ENCODE measurements at places on chromosomes 12 and 14.
A peak's percentile ranks its signal among the peaks of the same experiment; 100 is the strongest.

GRCh38 chr14:71574976-71575375, 357.3 kb upstream of the RGS6 start:
- DNase-seq: peak; percentile 48

GRCh38 chr12:115437061-115437567, 753.1 kb upstream of the TBX3 start:
- DNase-seq: peak; percentile 10

- DNase-seq: peak; percentile 51
These were observed 56.9 kb downstream of the LIN52 start for GRCh38 chr14:74141703-74142102.

DNA sequence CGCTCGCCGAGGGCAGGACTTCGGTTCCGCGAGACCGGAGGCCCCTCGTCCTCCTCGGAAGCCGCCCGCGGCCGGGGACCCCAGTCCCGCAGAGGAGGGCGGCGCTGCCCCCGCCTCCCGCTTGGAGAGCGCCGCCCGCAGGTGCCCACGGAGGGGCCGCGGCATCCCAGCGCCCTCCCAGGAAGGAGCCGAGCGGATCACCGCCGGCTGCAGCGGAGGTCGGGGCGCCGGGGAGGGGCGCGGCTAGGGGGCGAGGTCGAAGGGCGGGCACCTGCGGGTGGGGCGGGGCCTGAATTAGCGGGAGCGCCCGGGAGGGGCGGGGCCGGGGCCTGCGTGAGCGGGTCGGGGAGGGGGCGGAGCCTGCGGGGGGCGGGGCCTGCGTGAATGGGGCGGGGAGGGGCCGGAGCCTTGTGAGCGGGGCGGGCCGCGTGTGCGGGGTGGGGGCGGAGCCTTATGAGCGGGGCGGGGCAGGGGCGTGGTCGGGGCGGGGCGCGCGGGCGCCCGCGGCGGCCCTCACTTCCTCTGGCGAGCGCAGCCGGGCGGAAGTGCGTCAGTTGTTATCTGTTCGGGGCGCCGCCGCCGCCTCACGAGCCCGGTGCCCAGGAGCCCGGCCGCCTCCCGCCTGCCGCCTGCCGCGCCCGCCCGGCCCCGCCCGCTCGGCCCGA, at the start of gene FBRSL1:
Gene FBRSL1 (plus strand): TSS at position 550 of the 665 bp plus-strand sequence.
- DNase-seq: peak; percentile 92

- peak; percentile 95 for DNase-seq
These were observed 25.1 kb upstream of the VSX2 start for GRCh38 chr14:74213907-74214803.

- DNase-seq: no peak
These were observed 311.9 kb upstream of the SFSWAP start for GRCh38 chr12:131399000-131399399.

GRCh38 chr12:49881415-49882247, 22.1 kb downstream of the FAIM2 start:
- DNase-seq: no peak

- DNase-seq: no peak
These were observed 32.4 kb downstream of the NEMF start for GRCh38 chr14:49820176-49820575.

DNA sequence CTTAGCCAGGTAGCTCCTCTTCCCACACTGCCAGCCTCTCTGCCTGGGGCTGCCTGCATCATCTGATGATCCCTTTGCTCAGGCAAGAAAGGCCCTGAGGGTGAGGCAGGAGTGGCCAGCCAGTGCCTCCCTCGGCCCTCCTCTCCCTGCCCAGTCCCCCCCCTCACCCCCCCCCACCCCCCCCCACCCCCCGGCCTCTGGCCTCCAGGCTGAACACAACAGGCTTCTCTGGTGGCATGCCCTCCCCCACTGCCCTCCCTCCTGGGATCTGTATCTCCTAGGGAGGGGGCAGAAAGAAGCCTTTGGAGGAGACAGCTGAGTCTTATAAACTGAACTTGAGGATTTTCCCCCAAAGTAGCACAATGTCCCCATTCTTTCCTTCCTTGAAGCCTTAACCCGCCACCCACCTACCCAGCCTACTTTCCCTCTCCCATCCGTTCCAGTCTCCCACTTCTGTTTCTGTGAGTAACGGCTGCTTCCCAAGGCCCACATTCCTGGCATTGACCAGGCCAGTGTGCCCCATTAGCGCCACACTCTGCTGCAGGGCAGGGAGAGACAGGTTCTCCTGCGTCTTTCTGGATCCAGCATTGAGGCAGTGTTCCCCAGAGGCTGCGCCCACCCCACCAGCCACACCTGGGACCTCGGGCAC, 82.1 kb downstream of the B4GALNT3 start:
- DNase-seq: peak; percentile 62

- no peak for DNase-seq
These were observed 21.6 kb upstream of the CCND2 start for GRCh38 chr12:4251967-4252366.

- DNase-seq: no peak
These were observed 394.1 kb upstream of the FAR2 start for GRCh38 chr12:28755027-28755426.

DNA sequence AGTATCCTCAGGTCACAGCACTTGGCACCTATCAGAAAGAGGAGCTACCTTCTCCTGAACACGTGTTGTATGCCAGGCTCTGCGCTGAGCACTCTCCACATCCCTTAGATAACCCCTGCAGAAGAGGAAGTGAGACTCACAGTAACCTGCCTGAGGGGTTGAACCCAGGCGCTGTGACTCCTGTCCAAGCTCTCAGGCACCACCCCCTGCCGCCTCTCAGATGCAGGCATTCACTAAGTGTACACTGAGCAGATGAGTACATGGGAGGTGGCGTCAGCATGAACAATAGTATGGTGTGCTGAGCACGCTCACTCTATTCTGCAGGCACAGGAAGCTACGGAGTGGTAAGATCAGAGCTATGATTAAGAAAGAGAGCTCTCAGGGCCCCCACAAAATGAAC, 21.0 kb upstream of the RIC8B start:
- no peak for DNase-seq

DNA sequence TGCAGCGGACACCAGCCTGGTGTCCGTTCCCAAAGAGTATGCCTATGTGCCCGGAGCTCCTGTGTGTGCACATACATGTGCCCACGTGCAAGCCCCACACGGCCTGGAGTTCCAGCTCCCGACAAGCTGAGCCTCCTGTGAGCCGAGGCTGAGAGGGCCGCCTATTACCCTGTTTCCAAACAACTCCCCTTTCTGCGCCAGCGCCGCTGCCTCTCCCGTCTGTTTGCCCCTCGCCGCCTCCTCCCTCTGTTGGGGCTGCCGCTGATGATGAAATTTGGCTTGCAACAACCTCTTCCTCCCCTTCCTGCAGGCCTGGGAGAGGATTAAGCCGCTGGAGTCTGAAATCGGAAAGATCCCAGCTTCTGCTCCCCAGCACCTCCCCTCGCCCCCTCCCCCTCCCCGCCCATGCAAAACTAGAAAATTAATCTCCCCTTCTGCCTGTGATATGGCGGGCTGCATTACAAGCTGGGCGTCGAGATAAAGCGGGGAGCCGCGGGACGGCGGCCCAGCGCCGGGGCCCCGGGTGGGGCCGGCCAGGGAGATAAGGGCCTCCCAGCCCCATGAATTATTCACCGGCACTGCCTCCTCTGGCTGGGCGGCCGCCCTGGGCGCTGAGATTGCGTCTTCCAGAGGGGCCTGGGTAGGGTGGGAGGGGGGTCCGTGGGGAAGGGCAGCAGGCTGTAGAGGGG, 6.8 kb upstream of the ASIC1 start:
- DNase-seq: peak; percentile 81

GRCh38 chr12:51195841-51196240, 22.0 kb downstream of the POU6F1 start:
- DNase-seq: no peak

- DNase-seq: no peak
These were observed 753 bp downstream of the ACRBP start for GRCh38 chr12:6646276-6647082.

DNA sequence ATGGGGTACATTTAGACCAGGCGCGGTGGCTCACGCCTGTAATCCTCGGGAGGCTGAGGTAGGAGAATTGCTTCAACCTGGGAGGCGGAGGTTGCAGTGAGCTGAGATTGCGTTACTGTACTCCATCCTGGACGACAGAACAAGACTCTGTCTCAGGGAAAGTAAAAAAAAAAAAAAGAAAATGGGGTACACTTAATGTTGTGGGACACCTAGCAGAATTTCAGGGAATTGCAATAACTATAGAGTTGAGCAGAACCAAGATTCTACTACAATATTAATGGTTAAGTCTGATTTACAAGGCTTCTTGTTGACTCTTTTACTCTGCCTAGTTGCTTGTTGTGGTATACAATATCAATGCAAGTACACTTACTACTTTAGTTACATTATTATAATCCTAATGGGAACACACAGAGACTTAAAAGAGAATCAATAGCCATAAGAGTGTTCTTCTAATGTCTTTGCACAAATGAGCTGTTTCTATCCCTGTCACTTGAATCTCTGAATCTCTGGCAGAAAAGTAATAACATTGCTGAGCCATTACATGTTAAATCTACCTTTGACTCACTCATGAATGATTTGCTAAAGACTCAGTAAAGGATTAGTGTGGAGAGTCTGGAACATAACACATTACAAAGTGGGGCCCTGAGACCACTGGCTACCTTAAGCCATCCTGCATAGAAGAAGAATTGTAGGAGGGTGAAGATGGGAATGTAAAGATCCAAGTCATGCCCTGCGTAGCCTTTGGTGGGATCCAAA, 22.7 kb downstream of the BEST3 start:
- DNase-seq: no peak

- no peak for DNase-seq
These were observed 48.8 kb downstream of the SYNE2 start for GRCh38 chr14:63901434-63902085.

DNA sequence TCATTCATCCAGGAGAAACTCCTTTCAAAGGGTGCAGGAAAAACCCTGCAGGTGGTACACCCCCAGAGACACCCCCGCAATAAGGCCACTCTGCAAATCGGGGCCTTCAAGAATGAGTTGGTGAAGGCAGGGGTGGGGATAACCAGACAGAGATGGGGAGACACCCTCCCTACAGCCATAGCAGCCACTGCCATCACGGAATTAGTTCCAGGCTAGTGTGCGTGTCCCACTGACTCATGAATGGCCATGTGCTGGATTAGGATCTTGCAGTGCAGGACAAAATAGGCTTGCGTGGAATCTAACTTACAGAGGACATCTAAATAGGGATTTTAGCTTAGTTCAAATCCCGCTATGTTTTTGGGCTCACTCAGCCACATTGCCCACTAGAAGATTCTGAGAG, 37.8 kb downstream of the SPRING1 start:
- DNase-seq: no peak

DNA sequence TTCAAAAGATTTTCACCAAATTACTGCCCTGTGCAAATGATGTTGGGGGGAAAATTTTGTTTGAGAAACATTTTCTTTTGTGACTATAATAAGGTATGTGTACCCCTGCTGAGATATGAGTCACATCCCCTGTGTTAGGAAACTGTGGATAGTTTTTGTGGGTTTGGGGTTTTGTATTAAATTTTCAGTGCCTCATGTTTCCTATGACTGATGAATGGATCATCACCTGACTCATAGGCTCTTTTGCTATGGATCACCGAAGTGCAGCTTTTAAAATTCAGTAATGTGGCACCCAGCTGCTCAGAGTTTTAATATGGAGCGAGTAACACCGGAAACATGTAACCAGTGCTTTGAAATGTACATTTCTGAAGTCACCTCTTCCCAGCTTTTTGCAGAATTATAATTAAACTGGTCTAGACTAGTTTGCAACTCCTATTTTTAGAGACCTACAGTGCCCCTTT, 167.4 kb upstream of the HMGA2 start:
- DNase-seq: peak; percentile 16

- no peak for DNase-seq
These were observed 2.2 kb downstream of the VAMP1 start for GRCh38 chr12:6468283-6468575.

- no peak for DNase-seq
These were observed 7.0 kb downstream of the MYL2 start for GRCh38 chr12:110913119-110914056.

- no peak for DNase-seq
These were observed 397.6 kb downstream of the BCAT1 start for GRCh38 chr12:24551163-24551786.
